Islet precursor cell (in vitro differentiated cells): ENCODE measurements at places on chromosomes 5 and 9.
A peak's percentile ranks its signal among the peaks of the same experiment; 100 is the strongest.

- peak; percentile 69 for DNase-seq
Measured at GRCh38 chr5:171537070-171537849, 117.8 kb downstream of the FGF18 start.

- peak; percentile 90 for DNase-seq
Measured at GRCh38 chr9:107340920-107341632, 58.0 kb downstream of the RAD23B start.

GRCh38 chr5:82620957-82621600 is 342.9 kb upstream of the RPS23 start:
- DNase-seq: no peak

DNA sequence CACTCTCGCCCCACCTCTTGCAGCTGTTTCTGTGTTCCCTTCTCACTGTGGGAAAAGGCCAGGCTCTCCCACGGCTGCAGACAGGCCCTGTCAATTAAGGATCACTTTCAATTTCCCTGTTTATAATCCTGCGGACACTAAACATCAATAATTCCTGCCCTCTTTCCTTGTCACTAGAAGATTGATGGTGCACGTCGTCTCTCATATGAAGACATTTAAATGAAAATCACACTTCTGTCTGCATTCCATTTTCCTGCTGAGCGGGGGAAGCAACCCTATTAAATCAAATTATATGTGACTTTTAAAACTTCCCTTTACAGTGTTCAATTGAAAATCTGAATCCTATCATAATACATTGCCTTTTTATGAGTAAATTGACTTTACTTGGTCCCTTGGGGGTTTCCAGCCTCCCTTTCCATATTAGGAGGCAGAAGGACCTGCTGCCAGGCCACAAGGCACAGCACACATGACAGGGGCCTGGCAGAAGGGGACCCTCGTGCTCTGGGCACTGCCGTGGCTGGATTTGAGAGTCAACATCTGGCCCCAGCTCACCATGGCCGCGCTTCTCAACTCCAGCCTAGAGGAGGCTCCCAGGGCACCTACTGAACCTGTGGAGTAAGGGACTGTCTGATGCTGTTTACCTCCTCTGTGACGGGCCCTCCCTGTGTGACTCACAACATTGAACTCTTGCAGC is 311.0 kb upstream of the IRX4 start:
- DNase-seq: peak; percentile 35

GRCh38 chr5:128613766-128614165 is 75.7 kb upstream of the FBN2 start:
- DNase-seq: no peak

DNA sequence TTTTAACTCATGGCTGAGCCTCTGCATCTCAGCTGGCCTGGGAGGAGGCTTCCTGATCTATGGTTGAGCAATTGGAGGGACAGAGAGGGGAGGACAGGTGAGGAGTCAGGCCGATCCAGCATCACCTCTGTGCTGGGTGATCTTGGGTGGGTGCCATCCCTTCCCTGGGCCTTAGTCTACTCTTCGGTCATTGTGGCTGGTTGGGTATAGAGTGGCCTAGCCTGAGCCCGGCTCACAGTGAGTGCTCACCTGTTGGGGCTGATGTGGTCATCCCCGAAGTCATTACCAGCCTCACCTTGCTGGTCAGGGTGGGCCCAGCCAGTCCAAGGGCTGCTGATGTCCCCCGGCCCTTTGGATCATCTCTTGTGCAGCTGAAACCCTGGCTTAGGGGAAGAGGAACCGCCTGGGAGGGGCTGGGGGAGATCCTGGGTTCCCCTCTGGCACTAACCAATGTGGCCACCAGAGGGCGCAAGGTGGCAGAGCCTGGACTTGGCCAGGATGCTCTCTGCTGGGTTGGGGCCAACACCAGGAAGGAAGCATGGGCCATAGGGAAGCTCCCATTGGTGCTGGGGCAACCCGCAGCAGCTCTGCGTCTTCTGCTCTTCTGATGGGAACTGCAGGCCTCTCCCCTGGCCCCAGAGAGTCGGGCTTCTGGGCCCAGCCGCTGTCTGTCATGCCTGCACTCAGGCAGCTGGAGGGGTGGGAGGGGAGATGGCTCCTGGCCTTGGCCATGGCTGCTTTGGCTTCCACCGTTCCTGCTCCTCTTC is 17.3 kb upstream of the ODF2 start:
- peak; percentile 88 for DNase-seq

DNA sequence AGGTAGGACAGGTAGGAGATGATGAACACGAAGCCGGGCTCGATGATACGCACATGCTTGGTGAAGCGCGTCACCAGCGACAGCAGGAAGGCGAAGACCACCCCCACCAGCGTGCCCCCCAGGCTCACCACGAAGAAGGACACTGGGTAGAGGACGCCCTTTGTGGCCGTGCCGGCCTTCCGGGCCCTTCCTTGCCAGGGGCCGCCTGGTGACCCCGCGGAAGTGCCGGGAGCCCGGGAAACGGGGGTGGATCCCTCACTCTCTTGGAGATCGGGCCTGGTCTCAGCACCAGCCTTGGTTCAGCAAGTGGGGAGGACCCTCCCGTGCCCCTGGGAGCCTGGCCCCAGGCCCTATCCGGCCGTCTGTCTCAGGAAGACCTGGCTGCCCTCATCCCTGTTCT is 39.7 kb downstream of the SLC9A3 start:
- DNase-seq: no peak
